ENCODE measurements at places on chromosomes 1 and 21.
A peak's percentile ranks its signal among the peaks of the same experiment; 100 is the strongest.

- DNase-seq: no peak
These were observed 12.2 kb downstream of the DSTYK start for GRCh38 chr1:205199090-205199930.

DNA sequence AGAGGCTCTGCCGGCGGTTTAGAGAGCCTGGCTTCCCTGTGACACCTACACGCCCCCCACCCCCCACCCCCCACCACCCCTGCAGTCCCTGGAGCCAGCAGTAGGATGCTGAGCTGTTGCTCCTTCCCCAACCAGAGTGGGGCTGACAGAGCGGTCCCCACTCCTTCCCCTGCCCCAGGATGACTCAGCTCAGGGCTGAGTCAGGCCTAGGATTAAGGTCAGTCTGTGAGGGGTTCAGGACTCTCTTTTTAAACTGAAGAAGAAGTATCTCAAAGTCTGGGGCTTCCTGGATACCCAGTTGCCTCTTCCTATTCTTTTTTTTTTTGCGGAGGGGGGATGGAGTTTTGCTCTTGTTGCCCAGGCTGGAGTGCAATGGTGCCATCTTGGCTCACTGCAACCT is 19.1 kb downstream of the DMBX1 start:
- no peak for DNase-seq

- DNase-seq: no peak
These were observed 6.9 kb downstream of the ADAMTS4 start for GRCh38 chr1:161191971-161192370.

DNA sequence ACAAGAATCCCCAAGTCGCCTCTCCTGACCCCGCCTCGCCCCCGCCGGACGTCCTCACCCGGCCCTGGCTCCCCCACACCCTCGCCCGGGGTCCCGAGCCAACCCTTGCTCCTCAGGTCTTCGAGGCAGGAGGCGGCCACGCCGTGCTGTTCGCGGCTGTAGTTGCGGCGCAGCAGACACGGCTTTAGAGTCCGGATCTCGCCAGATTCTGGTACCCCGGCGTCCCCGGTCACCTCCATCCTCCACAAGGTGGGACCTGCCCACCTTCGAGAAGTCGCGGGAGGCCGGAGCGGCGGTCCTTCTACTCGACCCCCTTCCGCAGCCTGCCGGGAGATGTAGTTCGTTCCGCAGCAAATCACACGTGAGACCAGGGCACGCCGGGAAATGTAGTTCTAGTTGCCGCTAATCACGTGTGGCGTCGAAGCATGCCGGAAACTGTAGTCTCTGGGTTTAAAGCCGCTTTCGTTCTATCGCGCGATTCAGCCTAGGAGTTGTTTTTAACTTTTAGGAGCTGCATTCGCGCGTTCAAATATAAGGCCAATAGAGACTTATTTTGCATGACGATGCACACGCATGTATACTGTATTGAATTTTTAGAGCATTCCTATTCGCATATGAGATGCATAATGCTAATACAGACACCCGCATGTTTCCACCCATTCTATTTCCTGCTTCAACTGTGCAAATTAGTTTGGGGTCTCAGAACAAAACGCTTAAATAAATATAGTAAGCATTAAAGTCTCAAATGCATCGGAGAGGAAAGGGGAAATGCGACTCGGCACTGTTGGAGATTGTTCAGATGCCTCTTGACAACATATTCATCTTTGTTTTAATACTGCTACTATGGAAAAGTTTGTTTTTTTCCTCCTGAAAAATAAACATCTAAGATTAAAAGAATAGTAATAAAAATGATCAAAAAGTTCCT is at the start of gene DFFA:
Gene DFFA, minus strand, starts transcription at position 310 of the 925 bp plus-strand sequence. Its CDS starts 71 bp downstream, at position 239.
- DNase-seq: peak; percentile 94

DNA sequence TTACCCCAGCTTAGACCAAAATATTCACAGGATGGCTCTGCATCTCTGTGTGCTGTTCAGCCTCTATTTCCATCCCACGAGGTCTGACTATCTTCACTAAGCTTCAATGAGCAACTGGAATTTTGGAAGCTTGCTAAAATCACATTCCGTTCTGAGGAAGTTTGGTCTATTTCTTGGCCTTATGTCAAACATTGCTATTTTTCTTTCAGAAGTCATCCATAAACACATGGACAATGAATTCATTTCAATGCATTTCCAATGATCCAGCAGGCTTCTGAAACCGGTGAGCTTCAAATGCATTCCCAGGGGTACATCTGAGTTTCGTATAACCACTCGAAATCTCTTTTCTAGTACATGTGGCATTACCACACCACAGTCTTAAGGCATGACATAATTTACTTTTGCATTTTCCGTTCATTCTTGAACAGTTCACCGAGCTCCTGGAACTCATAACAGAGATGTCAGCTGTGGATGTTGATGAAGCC is 294.1 kb upstream of the KAZN start:
- DNase-seq: no peak

DNA sequence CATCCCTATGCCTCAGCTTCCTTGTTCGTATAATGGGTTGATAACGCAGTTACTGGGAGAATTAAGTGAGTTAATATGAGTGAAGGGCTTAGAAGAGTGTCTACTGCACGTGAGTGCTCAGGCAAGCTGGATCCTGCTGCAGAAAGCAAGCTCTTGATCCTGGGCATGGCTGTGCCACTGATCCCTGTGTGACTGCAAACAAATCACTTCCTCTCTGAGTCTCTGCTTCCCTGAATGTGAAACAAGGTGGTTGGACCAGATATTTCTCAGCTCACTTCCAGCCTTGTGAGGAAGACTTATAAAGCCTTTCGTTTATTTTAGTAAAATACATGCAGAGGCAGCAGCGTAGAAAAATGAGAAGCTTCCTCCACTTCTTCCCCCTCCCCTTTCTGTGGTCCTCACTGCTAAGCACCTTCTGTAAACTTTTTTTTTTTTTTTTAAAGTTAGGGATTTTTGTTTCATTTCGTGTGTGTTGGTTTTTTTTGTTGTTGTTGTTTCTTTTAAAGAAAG is 13.8 kb downstream of the PSEN2 start:
- DNase-seq: peak; percentile 2
